ENCODE measurements at places on chromosomes 4 and X. TPM values are rescaled to one million over a fixed set of nuclear protein-coding genes. Genes with fewer than 3 reads are reported as not detected.

- DNase-seq: no peak
Observed at GRCh38 chr4:179372242-179372641, 1930.0 kb upstream of the AGA start.

Gene WDR17
- 0.17 TPM for total RNA-seq

Gene ADH1B
- not detected for total RNA-seq

Gene PHKA1
- total RNA-seq: 8.6 TPM

Gene MID1
- total RNA-seq: 11.7 TPM

- no peak for DNase-seq
Observed at GRCh38 chrX:122666601-122667000, 517.5 kb upstream of the GRIA3 start.

Gene LRIT3
- total RNA-seq: under 0.01 TPM

Gene SLIT2
- total RNA-seq: 2.5 TPM

Gene ALG13
- 49.1 TPM for total RNA-seq

Gene GAGE12H
- total RNA-seq: not detected

GRCh38 chr4:147580396-147580795 lies 36.8 kb upstream of the TMEM184C start:
- no peak for DNase-seq

GRCh38 chr4:7366180-7366945 lies 68.4 kb downstream of the PSAPL1 start:
- DNase-seq: no peak

DNA sequence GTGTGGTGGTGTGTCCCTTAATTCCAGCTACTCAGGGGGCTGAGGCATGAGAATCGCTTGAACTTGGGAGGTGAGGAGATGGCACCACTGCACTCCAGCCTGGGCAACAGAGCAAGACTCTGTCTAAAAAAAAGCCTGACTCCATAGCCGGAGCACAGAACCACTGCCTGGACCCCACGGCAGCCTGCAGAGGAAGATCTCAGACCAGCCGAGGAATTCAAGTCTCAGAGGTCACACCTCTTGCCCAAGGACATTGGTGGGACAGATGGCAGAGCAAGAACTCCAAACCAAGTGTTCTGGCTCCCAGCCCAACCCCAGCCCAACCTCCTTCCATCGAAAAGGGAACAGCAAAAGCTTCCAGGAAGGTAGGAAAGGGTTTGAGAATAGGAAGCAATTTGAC lies 70.8 kb downstream of the SMIM20 start:
- no peak for DNase-seq

Gene RAI2
- 0.17 TPM for total RNA-seq

Gene NEIL3
- total RNA-seq: 18.2 TPM

DNA sequence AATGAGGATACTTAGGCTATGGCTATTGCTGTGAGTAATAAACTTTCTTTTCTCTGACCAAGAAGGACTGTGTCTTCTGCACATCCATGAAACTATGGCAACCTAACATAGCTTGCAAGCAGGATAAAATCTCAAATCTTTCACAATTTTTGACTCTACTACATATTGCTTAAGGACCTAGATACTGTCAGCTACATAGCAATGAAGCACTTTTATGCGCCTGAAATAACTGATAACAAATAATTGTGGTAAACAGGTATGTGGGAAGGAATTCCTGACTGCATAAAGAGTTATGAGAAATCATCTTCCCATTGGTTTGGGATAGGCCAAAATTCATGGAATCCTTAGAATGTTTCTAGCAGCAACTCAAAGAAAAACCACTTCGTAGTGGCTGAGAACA lies 41.2 kb upstream of the PDGFC start:
- DNase-seq: no peak

Gene MTMR8
- 0.12 TPM for total RNA-seq

GRCh38 chr4:184968366-184968765 lies 49.9 kb upstream of the HELT start:
- no peak for DNase-seq

DNA sequence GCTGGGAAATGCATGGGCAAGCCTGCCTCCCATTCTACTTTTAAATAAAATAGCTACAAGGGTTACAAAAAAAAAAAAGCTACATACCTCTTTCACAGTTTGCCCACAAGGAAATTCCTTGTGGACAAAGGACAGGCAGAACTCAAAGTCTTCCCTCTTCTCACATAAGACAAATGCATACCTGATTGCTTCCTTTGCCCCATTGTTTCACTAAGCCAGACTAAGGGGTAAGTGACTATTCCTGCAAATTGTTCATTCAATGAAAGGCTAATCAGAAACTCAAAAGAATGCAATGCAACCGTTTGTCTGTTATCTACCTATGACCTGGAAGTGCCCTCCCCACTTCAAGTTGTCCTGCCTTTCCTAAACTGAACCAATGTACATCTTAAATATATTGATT lies 780.6 kb downstream of the FAM133A start:
- no peak for DNase-seq

Gene IL9R
- 0.07 TPM for total RNA-seq
